ENCODE measurements at places on chromosomes 1 and 21.
A peak's percentile ranks its signal among the peaks of the same experiment; 100 is the strongest.

DNA sequence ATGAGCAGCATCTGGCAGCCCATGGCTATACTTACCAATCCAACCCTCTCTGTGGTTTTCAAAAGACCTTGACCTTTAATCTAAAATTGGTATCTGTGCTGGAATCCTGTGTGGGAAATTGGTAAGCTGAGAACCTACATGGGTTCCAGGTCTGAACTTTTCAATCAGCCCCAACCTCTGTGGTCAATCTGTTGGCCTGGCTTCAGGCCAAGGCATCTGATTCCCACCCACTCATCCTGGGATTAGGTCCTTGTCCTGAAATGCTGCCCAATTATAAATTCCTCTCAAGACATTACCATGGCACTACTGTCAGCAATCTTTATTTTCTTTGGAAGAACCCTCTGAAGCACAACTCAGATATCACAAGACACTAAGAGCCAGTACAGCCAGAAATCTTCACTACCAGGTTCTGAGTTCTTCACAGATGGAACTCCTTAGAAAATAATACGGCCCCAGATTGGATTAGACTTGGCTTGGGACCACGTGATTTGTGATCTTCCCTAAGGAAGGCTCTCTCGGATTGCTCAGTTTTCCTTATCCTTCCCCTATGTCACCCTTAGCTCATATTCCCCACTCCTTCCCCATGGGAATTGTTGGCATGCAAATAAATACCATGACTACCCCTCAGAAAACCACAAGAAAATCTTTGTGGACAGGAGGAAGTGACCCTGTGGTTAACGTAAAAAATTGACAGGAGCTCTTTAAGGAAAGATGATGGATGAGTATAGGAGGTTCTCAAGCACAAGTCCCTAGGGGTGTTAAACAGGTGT is 207.9 kb upstream of the ST6GALNAC5 start:
- no peak for DNase-seq

DNA sequence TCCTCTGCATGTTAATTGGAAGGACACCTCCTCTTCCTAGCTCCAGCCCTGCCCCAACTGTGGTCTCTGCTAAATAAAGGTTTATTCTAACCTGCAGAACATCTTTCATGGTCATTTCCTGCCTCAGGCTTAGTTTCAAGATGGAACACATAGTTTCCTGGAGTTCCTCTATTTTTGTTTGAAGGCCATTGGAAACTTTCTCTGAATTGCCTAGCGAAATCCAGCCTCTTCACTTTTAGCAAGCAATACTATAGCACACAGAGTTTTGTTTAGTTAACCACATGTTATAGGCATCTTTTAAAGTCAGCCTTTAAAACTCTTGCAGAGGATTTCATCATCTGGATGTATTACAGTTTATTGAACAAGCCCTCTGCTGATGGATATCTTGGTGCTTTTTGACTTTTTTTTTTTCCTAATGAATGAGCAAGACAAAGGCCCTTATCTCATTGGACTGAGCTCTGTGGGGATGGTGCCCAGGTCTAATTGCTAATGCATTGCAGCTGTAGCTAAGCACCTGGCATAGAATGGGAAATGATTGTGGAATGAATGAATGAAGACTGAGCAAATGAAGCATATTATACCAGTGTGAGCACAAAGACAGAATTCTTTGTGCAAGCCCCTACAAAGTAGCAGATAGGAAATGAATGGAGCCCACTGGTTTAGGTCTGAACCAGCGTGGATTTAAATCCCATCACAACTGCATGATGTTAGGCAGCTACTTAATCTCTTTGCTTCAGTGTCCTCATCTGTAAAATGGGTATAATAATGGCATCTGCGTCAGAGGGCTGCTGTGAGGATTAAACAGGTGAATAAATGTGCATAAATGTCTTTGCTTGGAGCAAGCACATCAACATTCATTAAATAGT is 641 bp upstream of the CFAP107 start:
- DNase-seq, result no peak

DNA sequence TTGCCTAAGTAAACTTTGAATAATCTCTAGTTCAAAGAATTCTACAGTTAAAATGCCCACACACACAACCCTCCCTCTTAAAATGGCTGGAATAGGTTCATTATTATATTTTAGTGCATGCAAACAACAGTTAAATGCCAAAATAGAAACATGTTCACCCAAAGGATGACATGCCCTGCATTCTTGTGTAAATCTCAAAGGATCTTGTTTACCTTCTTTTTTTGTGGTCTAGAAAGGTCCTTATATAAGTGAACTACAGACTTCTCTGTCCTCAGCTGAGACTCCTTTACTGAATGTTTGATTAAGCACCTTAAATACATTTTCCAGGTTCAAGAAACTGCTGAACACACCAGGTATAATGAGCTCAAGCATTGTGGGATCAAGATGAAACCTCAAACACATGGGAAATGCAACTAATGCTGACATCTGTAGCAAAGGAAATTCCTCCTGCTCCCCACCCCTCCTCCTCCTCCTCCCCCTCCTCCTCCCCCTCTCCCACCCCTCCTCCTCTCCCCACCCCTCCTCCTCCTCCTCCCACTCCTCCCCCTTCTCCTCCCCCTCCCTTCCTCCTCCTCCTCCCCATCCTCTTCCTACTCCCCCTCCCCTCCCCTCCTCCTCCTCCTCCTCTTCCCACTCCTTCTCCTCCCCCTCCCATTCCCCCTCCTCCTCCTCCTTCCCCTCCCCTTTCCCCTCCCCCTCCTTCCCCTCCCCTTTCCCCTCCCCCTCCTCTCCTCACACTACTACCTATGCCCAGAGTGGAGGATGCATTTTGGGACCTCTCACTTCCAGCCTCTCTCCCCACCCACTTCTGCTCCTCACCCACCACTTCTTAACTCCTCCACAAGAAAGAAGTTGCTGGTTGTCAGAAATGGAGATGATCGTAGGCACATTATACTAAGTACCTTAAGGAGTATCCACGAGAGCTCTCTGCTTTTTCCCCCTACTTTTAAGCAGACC is 233.9 kb downstream of the MRPL39 start:
- no peak for DNase-seq

DNA sequence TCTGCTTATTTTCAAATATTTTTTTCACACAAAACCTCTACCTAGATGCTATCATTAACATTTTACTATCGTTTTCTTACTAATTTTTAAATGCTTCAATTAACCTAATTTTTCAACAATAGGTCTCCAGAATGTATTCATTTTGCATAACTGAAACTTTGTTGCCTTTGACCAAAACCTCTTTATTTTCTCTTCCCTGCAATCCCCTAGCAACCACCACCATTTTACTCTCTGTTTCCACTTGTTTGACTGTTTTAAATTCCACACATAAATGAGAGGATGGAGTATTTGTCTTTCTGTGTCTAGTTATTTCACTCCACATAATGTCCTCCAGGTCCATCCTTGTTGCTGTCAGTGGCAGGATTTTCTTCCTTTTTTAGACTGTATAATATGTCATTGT is 9.5 kb upstream of the F13B start:
- no peak for DNase-seq

- DNase-seq, result no peak
These were observed 55.7 kb upstream of the RUNX3 start for GRCh38 chr1:24985737-24986136.

- peak; percentile 60 for DNase-seq
These were observed at the start of gene NVL for GRCh38 chr1:224329842-224330753. Gene NVL (minus strand): TSS chr1:224330172. CDS start chr1:224330127, 45 bp downstream.

DNA sequence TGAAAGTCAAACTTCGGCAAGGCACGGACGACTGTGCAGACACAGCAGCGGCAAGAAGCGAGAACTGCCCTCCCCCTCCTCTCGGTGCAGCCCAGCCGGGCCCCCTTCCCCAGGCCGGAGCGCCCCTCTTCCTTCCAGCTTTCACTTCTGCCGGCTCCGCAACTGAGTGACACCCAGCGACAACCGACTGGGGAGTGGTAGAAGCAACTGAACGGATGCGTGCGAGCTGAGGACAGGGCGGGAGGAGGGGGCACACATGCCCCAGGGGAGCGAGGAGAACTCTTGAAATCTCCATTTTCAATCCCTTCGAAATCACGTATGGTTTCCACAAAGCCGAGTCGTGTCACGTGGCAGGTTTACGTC is 146.6 kb downstream of the PGBD5 start:
- no peak for DNase-seq

DNA sequence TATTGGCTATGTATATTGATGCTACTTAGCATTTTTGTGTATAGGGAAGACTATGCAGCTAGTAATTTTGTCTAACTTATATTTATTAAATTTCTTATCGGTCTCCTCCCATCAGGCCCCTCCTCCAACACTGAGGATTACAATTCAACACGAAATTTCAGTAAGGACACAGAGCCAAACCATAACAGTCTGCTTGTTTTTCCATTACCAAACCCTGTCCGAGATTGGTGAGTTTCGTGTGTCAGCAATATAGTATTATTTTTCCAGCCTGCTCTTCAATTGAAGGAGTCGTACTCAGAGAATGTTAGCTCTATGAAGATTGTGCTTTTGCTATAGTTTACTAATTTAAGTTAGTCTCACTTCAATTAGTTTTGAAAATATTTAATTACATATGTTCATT is 1495.3 kb downstream of the MRPL39 start:
- no peak for DNase-seq

- DNase-seq, result no peak
These were observed 58.3 kb upstream of the ANGPTL3 start for GRCh38 chr1:62539028-62539447.

DNA sequence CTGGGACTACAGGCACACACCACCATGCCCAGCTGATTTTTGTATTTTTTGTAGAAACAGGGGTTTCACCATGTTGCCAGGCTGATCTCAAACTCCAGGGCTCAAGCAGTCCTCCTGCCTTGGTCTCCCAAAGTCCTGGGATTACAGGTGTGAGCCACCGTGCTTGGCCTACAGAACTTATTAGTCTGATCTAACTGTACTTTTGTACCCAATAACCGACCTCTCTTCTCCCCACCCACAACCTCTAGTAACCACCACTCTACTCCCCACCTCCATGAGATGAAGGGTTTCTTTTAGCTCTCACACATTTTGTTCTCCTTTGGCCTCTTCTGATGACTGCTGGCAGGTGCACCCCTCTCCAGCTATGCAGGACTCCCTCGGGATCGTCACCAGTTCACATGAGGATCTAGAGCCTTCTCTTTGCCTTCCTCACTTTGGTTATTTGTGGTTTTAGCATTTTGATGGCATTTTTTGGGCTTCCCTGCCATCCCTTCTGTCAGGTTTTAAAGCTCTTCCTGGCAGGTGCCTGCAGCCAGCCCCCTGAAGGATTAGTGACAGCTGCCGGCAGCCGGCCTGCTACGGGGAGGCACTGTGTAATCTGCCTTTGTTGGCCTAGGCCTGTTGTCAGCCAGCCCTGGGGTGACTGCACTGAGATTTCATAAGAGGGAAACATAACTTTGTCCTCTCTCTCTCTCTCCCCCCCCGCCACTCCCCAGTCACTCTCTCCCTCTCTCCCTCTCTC is 99.8 kb upstream of the ATP1A1 start:
- no peak for DNase-seq

DNA sequence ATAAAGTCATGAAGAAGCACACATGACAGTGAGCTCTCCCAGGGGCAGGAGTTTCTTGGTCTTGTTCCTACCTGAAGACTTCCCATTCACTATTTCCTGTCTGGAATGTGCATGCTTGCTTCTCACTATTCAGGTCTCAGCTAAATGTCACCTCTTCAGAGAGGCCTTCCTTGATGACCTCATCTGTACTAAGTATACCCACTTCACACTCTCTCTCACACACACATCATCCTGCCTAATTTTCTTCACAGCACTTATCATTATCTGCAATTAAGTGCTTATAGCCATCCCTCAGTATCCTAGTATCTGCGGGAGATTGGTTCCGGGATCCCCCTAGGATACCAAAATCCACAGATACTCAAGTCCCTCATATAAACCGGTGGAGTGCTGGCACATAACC is 146.4 kb upstream of the IVNS1ABP start:
- no peak for DNase-seq

DNA sequence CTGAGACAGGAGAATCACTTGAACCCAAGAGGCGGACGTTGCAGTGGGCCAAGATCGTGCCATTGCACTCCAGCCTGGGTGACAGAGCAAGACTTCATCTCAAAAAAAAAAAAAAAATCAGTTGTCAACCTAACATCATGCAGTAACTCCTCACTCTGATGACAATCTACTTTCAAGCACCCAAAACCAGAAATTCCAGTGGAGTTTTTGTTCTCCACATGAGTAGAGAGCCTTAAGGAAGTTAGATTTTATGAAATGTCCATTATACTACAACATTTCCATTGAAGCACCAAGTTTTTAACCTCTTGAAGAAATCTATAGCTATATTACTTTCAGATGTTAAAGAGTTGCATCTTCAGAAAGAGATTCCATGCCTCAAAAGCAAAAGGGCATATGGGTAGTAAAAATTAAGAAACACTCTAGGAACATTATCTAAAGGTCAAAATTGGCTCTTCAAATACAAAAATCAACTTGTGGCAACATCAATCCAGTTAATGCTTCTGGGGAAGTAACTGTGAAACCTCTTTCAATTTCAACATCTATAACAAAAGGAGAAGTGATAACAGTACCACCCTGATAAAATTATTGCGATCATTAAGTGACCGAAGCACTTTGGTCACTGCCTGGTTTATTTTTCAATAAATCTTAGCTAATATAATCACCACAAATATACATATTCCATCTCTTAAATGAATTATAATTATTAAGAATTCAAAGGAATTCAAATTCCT is 7.7 kb downstream of the LPGAT1 start:
- DNase-seq, result no peak

GRCh38 chr21:44436958-44437357 is 18.4 kb upstream of the LRRC3 start:
- no peak for DNase-seq

DNA sequence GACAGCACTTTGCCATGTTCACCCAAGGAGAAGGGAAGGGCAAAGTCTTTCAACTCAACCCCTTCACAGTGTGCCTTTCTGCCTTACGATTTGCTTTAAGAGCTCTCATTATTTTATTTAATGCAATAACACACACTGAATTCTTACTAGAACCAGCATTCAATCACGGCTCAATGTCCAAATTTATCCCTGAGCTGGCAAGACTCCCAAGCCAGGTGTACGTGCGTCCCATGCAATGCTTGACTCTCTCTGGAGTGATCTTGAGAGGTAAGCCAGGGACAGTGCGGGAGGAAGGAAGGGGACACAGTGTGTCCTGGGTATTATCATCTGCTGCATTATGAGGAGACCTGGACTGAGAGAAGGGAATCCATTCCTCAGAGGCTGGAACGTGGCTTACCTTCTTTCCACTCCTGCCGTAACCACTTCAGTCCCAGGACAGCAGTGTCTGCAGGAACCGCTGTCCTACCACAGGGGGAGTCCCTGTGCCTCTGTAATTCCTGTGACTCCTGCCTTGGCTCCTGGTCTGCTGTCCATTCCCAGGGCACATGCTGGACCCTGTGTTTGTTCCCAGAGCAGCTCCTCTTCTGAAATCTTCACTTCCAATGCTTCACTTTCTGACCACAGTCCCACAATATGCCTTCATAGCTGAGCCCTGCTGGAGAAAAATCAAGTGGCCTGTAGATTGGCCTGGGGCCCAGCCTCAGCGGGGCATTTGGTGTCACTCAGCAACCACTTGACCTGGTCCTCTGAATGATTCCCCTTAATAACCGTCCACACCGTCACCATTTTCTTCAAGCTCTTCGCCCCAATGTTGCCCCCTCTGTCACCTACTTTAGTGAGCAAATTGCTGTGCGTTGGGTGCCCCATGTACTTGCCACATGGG is 28.6 kb upstream of the STUM start:
- no peak for DNase-seq

All from SW 1271 (cell line).